ENCODE measurements at places on chromosomes 7 and 10.
A peak's percentile ranks its signal among the peaks of the same experiment; 100 is the strongest.

DNA sequence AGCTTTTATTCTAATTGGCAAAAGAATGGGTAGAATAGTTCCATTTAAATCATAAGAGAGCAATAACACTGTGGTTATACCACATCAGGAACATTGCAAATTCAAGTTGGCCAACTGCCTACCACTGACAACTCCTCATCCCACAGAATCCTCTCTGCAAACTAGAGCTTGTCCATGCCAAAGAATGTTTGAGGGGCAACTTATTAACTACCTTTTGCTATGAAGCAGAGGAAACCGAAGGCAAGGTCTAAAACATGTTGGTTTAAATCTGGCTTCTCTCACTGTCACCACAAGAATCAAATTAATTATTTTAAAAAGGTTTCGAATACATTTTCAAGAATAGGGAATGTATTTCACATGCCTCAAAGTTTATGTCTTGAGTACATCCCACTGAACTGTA is 36.0 kb downstream of the RHOBTB1 start:
- DNase-seq, result no peak

DNA sequence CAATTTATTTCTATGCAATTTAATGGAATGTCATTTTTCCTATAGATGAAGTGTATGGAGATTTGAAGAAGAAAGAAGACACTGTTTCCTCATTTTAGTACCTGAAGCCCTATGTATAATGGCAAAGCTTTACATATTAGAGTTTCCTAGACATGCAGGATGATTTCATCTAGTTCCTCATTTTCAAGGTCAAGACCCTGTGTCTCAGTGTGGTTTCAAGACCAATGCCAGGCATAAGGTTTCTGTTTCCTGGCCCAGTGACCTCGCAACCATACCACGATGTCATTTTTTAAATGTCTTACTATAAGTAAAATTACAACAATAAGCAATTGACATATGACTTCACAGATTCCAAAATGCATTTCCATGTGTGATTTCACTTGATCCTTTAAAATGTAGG is 336.5 kb upstream of the PRKCQ start:
- DNase-seq, result no peak

GRCh38 chr7:17939211-17939605 is 1.1 kb downstream of the SNX13 start:
- no peak for DNase-seq

DNA sequence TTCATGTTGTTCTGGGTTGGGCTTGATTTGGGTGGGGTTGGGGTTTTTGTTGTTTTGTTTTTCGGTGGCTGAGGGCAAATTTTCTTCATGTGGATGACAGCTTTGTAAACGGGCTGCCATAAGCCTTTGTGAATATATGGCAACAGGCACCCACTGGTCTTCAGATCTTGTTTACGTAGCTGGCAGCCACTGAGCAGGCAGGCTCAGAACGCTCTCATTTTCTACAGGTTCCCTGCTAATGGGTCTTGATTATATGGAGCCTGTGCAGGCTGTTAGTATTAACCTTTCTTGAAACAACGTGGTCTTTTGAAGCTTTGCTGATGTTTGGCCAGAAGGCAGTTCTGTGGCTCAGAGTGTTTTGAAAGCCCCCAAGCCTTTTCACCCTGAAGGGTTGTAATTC is 199.7 kb downstream of the TNS3 start:
- no peak for DNase-seq

- no peak for DNase-seq
Measured at GRCh38 chr10:19922236-19922963, 106.2 kb downstream of the PLXDC2 start.

- no peak for DNase-seq
Measured at GRCh38 chr10:106708506-106708905, 456.0 kb downstream of the SORCS1 start.

GRCh38 chr10:20058135-20058534 is 241.9 kb downstream of the PLXDC2 start:
- no peak for DNase-seq

- DNase-seq, result no peak
Measured at GRCh38 chr10:21675157-21675796, 141.2 kb downstream of the MLLT10 start.

GRCh38 chr7:150784120-150784736 is 15.9 kb downstream of the TMEM176B start:
- no peak for DNase-seq

- peak; percentile 60 for DNase-seq
Measured at GRCh38 chr7:79241288-79242060, 212.0 kb downstream of the MAGI2 start.

DNA sequence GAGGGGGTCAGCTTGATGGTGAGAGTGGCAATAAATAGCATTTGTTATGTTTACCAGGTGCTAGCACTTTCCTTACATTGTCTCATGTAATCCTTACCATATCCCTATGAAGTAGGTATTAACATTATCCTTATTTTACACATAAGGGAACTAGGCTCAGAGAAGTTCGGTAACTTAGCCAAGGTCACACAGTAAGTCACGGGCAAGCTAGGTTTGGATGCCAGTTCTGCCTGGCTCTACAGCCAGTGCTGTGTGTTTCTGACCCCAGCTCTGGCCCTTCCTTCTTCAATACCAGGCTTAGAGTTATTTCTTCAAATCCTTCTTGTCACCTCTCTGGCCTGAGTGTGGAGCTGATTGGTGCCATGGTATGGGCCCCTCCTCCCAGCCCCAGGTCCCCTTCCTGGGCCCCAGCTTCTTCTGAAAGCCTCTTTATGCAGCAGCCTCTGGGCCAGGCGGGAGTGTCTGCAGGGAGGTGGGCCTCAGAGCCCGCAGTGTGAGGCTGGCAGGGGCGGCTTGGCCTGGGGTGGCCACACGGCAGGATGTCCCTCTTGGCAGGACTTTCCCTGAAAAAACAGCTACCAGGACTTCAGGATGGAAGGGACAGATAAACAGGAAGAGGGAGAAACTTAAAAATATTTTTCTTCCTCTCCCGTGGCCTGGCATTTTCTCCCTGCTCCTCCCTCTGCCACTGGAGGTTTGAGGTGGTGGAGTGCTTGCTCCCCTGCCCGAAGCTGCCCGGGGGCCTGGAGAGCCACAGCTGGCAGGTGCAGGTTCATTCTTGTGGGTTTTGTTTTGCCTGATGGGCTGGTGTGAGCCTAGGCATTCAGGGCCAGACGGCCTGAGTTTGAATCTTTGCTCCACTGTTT is 20.6 kb downstream of the PALD1 start:
- DNase-seq, result no peak

GRCh38 chr7:95723583-95724180 is 48.7 kb upstream of the DYNC1I1 start:
- DNase-seq, result no peak

- DNase-seq, result no peak
Measured at GRCh38 chr10:14656052-14656730, 118.5 kb downstream of the FAM107B start.

DNA sequence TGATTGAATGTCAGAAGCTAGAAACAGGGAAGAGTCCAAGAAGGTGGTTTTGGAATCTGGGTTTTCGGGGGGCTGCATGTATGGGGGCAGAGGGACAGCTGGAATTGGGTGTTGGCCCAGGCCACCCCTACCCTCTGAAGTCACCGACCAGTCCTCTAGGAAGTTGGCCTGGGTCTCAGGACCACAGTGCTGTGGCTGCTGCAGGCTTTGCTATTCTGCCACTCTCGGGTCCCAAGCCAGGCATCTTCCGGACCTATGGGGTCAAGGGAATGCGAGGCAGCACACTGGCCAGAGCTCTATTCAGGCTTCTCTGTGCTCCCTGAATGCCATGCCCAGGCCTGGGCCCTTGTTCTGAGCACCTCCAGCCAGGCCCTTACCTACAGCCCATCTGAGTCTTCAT is 13.2 kb downstream of the FGF8 start:
- DNase-seq, result no peak

- no peak for DNase-seq
Measured at GRCh38 chr10:133308421-133309099, at the start of the genes TUBGCP2 and ZNF511. TSS of gene TUBGCP2 (minus strand) at chr10:133308872. CDS start at chr10:133302941, 5,931 bp downstream. TSS of gene ZNF511 (plus strand) at chr10:133308914. CDS start at chr10:133308944, 30 bp downstream.

GRCh38 chr7:134353411-134353810 is 36.7 kb upstream of the SLC35B4 start:
- no peak for DNase-seq

- DNase-seq, result no peak
Measured at GRCh38 chr10:29530112-29530976, 104.4 kb downstream of the SVIL start.

DNA sequence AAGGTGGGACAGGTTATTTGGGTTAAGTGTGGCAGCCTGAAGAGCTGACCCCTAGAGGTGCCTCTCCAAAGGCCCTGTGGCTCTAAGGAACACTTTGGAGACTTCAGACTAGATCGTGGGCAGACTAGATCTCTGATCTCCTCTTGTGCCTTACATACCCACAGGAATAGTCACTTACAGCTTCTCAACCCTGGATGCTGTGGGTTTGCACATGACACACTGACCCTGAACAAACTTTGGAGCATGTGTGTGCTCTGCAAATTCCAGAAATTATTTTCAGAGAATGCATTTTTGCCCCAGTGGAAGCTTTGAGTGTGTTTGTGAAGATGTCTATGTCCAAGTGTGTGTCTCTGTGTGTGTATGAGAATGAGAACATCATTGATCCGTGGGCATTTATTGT is 119.6 kb downstream of the EMX2 start:
- peak; percentile 52 for DNase-seq

GRCh38 chr7:35255443-35256255 is 1.7 kb upstream of the TBX20 start:
- DNase-seq, result no peak

DNA sequence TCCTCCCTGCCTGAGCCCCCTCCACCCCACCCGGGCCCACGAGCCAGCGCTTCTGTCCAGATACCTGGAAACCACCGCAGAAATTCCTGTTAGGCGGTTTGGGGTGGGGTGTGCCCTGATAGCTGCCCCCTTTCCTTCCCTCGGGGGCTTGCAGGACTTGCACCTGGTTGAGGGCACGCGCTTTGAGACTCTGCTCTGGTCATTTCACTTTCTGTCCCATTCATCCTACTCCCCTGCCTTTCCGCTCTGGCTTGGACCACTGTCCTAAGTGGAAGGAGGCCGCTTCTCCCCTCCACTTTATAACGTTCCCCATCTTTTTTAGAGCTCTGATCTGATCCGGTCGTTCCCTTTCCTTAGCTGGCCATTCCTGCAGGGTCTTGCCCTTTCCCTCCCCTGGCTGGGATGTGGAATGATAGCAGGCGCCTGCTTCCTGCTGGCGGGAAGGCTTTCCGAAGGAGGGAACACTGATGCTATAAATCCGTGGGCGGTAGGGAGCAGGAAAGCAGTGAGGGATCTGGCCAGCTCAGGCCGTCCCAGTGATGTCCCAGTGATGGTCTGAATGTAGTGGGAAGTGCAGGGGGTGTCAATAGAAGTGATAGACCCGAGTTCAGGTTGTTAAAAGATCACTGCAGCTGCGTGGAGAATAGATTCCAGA is 852 bp upstream of the PRKAR1B start:
- no peak for DNase-seq

Data from GM04503 (cell line).